ENCODE measurements at places on chromosomes 7 and 10.
A peak's percentile ranks its signal among the peaks of the same experiment; 100 is the strongest.

- no peak for DNase-seq
Observed at GRCh38 chr7:121020989-121021969, 32.8 kb downstream of the CPED1 start.

DNA sequence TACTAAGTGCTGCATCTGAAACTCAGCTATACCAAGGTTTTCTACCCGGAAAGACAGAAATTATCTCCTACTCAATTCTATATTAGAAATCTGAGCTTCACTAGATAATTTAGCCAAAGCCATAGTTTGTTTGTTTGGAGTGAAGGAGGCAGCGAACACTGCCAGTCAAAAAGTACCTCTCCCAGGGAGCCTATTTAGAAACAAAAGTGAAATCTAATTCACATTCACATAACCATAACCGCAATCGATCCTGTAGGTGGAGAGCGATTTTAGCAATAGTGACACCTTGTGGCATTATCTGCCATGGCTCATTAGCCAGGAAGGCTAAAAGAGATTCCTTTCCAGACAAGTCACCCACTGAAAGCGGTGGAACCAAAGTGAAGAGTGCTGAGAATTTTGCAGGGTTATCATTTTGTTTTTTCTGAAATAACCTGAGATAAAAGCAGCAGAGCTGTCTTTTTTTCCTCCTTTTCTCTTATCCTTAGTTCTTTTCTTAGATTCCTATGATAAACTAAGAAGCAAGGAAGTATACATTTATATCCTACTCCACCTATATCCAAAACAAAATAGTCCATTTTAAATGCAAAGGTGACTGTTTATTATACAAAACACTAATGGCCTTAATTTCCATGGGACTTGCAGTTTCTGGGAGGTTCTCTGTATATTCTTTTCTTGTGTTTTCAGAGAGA is 83.7 kb upstream of the BET1 start:
- DNase-seq = no peak

DNA sequence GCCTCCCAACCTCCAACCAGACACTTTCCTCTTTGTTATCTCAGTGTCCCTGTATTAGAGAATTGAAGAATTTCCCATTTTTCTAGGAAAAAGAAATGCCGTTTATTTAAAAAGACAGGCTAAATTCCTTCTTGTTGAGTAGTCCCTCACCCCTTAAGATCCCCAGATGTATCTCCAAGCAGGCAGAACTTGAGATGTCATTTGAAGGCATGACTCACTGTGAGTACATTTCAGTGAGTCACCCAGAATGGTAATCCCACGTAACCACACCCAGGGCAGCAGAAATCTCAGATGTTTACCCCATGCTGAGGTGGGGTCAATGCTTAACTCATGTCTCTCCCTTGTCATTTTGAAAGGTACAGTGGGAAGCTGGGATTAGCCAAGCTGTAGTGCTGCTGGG is 4.4 kb downstream of the ZNF655 start:
- DNase-seq = no peak

- no peak for DNase-seq
Observed at GRCh38 chr7:5526100-5526905, 102.7 kb upstream of the TNRC18 start.

DNA sequence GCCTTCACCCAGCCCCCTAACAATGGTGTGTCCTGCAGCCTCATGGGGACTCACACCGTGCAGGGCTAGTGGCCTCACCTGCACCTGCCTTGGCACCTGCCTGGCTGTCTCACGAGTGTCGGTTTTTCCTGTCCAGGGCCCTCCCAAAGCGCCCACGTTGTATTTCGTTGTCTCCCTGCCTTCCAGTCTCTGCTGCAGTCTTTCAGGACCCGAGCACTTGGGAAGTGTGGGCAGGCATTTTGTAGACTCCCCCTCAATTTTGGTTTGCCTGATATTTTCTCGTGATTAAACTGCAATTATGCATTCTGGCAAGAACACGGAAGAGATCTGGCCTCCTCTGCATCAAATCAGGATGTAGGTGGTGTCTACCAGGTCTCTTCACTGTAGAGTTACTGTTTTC is 17.9 kb downstream of the BNIP3 start:
- DNase-seq = no peak

DNA sequence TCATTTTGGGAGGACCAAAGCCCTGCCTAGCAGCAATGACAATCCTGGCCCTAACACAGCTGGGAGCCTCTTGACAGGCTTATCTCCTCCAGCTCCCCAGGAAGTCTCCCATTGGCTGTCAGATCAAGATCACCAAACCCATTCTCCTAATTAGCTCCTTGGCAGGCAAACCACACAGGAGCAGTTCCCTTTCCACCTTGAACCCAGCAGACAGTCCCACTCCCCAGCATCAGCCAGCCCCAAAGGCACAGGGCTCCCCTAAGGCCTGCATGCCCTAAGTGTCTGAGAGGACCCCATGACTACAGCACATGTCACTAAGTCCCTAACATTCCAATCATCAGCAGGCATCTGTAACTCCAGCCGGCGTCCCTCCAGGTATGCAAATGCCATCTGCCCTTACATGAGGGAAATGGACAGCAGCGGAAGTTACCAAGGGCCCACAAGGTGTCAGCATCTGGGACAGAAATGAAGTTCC is 348.5 kb downstream of the KCNMA1 start:
- DNase-seq = no peak

- DNase-seq = no peak
Observed at GRCh38 chr10:132665946-132666704, 119.8 kb downstream of the NKX6-2 start.

GRCh38 chr7:101953248-101953819 is 135.9 kb downstream of the CUX1 start:
- DNase-seq = no peak

DNA sequence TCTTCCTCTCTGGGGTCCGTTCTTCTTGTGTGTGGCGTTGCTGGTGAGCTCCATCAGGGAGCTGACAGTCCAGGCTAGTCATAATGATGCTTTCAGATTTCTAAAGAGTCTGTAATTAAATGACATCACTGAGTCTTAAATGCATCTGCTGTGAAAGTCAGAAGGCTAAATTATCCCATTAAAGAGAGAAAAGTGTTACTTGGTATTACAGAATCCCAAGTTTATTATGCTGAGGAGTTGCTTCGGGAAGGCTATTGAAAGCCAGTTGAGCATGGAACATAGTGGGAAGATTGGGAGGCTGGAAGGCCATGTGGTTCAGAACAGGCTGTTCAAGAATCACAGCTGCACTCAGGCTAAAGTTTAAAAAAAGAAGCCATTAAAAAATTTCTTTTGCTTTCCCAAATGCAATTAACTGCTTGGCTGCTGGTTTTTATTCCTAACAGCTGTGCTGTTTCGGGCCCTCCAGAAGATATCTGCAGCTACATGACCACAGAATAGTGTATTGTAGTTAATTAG is 342.6 kb upstream of the LRGUK start:
- no peak for DNase-seq

DNA sequence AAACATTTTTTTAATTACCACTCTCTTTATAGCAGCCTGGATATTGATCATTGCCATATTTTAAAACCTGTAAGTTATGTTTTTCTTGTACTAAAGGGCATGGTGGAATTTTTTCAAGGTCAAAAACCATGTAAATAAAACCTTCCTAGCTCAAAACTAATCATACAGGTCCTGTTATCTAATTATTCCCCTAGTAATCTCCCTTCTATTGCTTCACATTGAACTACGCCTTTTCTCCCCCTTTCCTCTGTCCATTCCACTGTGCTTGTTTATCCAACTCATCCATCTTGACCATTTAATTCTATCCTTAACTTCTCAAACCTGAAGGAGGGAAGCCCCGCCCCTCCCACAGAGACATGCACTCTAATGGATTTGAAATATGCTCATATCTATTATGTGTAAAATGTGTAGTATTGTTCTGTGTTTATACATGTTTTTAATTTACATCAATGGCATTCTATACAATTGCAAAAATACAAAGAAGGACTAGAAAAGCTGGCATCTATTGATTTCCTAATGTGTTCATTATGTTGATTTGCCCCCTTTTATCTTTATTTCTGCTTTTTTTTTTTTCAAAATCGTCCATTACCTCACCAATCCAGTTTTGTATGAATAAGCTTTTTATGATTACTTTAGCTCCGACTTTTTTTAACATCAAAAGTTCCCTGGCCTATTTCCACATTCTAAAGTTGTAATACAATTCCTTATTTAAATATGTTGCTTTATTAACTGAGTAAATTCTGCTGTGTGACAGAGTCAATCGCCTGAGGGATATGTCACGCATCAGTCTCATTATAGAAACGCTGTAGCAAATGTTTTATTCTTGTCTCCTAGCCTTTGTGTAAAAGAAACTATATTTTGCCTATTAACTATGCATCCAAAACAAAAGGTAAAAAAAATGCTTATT is 61.0 kb downstream of the MET start:
- no peak for DNase-seq

DNA sequence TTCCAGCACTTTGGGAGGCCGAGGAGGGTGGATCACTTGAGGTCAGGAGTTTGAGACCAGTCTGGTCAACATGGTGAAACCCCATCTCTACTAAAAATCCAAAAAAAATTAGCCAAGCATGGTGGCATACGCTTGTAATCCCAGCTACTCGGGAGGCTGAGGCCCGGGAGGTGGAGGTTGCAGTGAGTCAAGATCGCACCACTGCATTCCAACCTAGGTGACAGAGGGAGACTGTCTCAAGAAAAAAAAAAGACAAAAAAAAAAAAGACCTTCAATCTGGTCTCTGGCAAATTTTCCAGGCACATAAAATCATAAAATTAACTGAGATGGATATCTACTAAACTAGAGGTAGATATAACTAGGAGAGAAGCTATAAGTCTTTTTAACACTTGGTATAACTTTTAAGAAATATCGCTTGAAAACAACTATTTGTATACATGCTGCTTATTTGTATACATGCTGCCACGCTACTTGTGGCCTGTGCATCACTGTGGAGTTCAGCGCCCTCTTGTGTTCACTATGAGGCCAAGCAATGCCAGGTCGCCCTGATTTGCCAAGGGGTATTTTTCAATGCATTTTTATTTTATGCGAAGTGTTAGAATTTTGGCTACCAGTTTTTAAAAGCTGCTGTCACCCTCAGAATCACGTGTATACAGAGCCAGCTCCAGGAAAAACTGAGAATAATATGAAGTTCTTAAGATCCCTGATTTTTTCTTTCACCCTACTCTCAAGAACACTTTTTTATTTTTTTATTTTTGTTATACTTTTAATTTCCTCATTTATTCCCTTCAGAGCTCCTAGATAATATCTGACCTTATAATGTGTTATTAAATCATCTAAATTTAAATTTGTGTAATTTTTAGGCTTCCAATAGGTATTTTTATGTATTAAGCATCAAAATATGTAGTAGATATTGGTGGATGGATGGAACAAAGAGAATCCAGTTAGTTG is 26.7 kb downstream of the CYCS start:
- no peak for DNase-seq

- no peak for DNase-seq
Observed at GRCh38 chr7:124255041-124255655, 222.3 kb upstream of the TMEM229A start.

DNA sequence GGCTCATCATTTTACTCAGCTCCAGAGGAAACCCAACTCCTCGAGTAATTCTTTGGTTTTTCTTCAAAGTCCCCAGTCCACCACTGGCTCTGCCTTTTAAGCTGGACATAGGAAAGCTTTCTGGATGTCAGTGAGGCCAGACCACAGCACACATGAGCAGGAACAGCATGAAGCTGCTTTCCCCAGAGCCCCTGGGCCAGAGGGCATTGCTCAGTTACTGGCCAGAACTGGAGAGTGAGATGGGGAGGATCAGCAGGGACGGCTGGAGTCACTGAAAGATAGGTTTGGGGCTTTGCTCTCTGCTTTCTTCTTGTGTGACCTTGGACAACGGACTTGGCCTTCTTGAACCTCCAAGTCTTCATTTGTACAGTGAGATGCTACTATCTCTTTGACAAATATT is 43.1 kb downstream of the PARP12 start:
- DNase-seq = no peak

DNA sequence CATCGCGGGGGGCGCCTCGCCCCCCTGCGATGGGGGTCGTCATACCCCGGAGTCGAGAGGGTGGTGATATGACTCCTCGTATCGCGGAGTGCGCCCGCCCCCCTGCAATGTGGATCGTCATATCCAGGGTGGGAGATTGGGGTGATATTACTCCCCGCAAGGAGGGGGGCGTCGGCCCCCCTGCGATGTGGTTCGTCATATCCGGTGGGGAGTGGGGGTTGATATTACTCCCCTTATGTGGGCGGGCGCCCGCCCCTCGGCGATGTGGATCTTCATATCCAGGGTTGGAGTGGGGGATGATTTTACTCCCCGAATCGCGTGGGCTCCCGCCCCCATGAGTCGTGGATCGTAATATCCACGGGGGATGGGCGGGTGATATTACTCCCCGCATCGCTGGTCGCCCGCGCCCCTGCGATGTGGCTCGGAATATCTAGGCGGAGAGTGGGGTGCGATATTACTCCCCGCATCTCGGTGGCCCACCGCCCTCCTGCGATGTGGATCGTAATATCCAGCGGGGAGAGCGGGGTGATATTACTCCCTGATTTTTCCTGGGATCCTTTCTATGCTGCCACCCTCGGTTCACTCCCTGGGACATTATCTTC is 36.9 kb downstream of the MEIG1 start:
- no peak for DNase-seq

GRCh38 chr7:148561099-148561498 is 29.5 kb upstream of the C7orf33 start:
- DNase-seq = no peak

DNA sequence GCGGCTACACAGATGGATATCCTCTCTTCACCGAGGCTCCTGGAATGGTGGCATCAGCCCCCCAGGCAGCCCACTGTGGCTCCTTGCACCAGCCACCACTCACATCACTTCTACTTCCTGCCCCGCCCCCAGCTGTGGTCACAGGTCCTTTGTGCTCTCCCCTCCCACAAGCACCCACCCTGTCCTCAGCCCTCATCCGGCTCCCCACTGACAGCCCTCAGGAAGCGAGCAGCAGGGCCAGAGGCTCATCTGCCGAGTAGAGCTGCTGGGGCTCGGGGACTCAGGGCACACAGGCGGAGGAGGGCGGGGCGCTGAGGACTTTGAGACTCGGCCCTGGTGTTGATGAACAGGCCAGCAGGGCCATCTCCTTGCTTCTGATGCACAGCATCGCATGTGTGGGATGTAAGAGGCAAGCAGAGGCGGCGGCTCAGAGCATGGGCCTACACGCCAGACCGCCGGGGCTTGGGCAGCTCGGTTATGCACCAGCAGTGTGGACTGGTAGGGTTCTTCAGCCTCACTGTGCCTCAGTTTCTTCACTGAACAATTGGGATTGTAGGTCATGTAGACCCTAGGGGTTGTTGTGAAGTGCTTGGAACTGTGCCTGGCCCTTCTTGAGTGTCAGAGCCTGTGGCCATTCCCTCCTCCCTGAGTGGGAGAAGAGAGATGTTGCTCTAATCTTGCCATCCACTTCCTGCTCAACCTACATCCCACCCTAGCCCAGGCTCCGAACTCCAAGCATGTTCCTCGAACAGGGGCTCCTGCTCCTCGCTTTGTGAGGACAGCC is at the start of gene PRF1:
TSS of gene PRF1 (minus strand) at position 77 of the 784 bp plus-strand sequence. CDS start 1,839 bp downstream, outside the sequence.
- peak; percentile 51 for DNase-seq

- no peak for DNase-seq
Observed at GRCh38 chr10:598415-599170, 90.9 kb downstream of the DIP2C start.

- DNase-seq = no peak
Observed at GRCh38 chr10:96387161-96387560, 28.4 kb upstream of the OPALIN start.

Data from stimulated activated CD8-positive, alpha-beta memory T cell treated with anti-CD3 and anti-CD28 coated beads, Interleukin-15, amount 100 ng/mL, for 24 hours (primary cell).